ENCODE measurements at places on chromosomes 3 and 15.

- DNase-seq, result no peak
Observed at GRCh38 chr3:63779227-63779626, 39.9 kb upstream of the C3orf49 start.

GRCh38 chr3:119104031-119104430 is 41.9 kb upstream of the TEX55 start:
- no peak for DNase-seq

GRCh38 chr3:89180334-89180733 is 72.9 kb downstream of the EPHA3 start:
- no peak for DNase-seq

- DNase-seq, result no peak
Observed at GRCh38 chr15:70060993-70061305, 36.8 kb downstream of the TLE3 start.

DNA sequence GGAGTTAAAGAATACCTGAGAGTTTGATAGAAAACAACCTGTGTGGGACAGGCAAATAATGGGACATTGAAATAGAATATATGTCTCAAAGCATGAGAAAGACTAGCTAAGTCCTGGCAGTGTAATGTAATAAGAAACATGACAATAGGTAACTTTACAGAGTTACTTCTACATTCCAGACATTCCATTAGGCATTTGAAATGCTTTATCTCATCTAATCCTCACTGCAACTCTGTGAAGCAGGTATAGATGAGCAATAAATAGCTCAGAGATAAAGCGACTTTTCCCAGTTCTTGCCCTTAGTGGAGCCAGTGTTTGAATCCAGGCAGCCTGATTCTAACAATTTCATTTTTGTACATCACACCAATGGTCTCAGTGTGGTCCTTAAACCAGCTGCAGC is 76.8 kb downstream of the CPNE4 start:
- DNase-seq, result no peak

DNA sequence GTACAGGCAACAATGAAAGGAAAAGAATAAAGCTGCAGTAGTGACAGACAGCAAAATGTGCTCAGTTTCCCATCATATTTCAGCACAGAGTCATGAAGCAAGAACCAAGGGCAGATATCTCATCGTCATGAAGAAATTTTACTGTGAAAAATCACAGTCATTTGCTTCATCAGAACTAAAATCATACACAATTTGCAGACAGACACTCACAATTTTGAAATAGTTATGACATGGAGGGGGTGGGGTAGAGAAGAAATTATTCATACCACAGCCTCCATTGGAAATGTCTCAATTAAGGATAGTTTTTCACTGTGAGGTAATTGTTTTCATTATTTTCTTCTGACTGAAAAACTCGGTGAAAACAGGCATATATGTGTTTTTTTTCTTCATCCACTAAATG is 78.8 kb upstream of the CNTN3 start:
- DNase-seq, result no peak

GRCh38 chr15:86837294-86838061 is 757.8 kb downstream of the AGBL1 start:
- no peak for DNase-seq

- DNase-seq, result no peak
Observed at GRCh38 chr3:108099679-108100428, 9.0 kb upstream of the CD47 start.

- DNase-seq, result no peak
Observed at GRCh38 chr3:141904203-141904602, 27.8 kb downstream of the ATP1B3 start.

DNA sequence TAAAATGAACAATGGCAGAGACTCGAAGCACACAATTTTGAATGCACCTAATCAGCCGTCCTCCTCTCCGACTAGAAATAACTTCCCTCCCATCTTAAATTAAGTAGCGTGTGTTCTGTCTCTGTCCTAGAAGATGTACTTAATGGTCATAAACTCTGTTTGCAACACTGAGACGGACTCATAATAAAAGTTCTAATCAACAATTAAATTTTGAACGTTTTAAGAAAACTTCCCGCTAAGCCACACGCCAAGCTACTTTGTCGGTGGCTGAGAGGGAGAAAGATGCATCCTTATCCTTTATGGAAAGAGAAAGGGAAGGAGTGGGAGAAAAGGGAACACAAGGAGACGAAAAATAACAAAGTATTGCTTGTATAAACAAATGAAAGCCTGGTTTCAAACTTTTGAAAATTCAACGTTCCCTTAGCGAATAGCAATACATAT is 989 bp downstream of the GNB4 start:
- no peak for DNase-seq

- no peak for DNase-seq
Observed at GRCh38 chr15:55897560-55898336, 95.7 kb downstream of the NEDD4 start.

DNA sequence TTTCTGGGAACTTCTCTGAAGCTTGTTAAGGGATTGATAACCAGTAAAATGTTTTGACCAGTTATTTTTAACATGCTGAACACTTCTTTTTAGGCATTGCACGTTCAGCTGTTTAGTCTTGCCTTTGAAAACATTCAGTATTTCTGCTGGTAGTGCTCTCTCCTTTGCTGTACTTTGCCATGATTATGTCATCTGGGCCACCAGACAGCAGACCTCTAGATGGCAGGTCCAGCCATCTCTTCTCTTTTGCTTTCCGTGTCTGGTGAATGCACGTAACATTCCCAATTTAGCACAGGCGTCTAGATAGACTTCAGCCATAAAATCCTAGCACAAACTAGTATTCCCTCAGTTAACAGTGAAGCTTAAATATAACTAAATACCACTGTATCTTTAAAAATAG is 57.8 kb downstream of the RAB7A start:
- DNase-seq, result no peak

DNA sequence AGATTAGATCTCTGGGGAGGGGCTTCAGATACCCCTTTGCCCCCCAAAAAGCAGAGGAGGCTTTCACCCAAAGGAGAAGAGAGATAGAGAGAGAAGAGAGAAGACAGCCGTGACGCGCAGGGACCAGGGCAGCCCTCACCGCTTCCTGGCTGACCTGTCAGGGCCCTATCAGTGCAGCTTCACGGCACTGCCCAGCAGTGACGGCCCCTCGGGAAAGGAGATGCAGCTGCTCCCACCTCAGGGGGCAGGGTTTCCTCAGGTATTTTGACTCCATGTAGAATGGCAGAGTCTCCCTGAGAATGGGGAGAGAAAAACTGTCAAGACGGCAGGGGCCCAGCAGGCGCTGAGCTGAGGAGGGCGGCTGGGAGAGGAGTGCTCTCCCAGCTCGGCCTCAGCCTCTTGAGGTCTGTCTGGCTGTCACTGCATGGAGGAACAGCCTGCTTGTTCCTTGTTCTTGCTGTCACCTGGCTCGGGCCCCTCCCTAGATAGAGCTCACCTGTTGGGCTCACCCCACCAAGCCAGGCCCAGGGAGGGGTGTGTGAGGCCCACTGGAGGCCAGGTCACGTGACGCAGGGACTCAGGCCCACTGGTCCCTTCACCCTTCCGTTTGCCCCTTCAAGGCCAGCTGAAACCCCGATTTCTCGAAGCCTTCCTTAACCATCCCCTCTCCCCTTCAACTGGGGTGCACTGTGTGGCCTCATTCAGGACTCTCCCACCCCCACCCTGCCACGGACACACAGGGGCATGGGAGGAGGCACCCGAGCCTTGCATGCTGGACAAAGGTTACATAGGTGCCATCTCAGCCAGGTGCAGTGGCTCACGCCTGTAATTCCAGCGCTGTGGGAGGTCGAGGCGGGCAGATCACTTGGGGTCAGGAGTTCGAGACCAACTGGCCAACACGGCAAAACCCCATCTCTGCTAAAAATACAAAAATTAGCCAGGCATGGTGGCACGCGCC is 28.2 kb downstream of the LOXL1 start:
- DNase-seq, result no peak

DNA sequence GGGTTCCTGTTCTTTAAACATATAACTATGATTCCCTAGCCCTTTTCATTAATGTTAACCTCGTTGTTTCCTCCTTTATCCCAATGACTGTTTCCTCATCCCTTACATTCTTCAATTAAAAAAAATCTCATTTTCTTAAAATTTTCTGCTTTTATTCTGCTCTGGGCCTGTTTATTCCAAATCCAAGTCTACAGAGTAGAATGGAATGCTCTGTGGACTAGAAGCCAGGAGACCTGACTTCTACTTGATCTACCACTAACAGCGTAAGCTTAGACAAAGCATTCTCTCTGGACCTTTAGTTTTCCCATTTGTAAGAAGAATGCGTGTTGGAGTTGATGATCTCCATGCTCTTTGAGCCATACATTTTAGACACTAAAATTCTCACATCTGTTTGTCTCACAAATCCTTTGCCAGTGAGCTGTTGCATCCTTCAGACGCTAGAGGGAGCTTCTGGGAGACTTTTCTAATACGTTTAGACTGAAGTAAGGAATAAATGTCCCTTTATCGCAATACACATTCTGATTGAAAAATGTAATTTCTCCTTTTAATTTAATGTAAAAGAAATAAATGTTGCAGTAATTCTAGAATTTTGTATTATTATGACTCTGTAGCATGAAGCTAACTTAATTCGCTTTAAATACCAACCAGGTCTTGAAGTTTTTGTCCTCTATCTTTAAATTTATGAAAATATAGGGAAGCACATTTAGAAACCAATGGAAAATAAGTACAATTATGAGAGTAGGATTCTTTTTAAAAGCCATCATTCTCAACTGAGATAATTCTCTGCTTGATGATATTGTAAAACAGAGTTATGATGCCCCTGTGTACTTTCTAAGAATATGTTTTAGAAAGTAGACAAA is 21.7 kb upstream of the GMNC start:
- DNase-seq, result peak; percentile 54

- DNase-seq, result no peak
Observed at GRCh38 chr15:78056714-78057269, 20.7 kb downstream of the TBC1D2B start.

- DNase-seq, result no peak
Observed at GRCh38 chr15:61367953-61368352, 138.9 kb upstream of the RORA start.

- no peak for DNase-seq
Observed at GRCh38 chr3:133591271-133591742, 17.8 kb downstream of the CDV3 start.

GRCh38 chr15:41341519-41341918 is 8.8 kb downstream of the NUSAP1 start:
- DNase-seq, result no peak

DNA sequence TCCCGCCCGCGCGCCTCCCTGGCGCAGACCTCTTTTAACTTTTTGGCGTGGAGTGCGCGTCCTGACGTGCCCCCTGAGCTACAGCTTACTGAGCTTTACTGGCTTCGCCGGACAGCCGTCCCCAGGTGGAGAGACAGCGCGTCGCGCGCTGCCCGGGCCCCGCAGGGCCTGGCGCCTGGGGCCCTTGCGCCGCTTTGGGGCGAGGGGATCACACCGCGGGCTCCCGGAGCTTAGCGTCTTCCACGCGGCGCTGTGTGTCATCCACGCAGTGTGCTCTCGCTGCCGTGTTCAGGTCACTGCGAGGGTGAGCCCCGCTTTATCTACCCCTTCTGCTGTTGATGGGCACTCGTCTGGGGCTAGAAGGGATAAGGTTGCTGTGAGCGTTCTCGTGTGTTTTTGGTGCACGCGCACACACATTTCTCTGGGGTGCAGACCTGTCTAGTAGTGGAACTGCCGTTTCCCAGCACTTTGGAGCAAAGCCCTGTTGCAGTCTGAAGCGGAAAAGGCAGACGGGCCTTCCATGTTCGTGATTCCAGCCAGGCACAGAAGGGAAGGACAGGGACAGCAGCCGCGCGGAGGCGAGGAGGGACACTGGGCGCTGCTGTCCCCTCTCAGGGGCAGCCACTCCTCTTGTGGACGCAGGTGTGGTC is 33.1 kb upstream of the ALDH1L1 start:
- DNase-seq, result no peak

GRCh38 chr3:9837701-9838582 is 5.9 kb downstream of the RPUSD3 start:
- no peak for DNase-seq

DNA sequence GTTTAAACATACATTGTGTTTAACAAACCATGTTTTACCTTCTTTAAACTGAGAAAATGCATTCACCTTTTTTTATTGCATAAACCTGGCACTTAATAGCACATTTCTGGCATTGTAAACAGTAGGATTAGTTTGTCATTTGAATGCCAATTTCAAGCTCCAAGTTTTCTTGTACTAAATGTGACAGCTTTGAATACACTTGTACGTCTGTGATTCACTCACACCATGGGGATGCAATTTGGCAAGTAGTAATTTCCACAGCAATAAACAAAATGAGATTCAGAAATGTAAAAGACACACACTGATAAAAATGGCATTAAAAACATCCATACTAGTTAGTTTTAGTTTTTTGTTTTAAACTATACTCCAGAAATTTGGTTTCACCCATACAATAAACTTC is 598.9 kb downstream of the SI start:
- DNase-seq, result no peak

GRCh38 chr15:77386626-77387025 is 33.3 kb downstream of the PEAK1 start:
- DNase-seq, result no peak

GRCh38 chr15:91552555-91552954 is 301.0 kb upstream of the SLCO3A1 start:
- no peak for DNase-seq
